ENCODE measurements at places on chromosomes 5 and 9. TPM values are rescaled to one million over a fixed set of nuclear protein-coding genes. Genes with fewer than 3 reads are reported as not detected.

The SPAG8 gene
- total RNA-seq, result not detected

The POLR3G gene
- total RNA-seq, result 42.2 TPM

GRCh38 chr9:121637713-121638220 is 13.7 kb upstream of the DAB2IP start:
- no peak overlapping the region for H3K27ac ChIP-seq
- no peaks in the 10 kb centered on the region for H3K27me3 ChIP-seq
- peak; percentile 43 for DNase-seq
- H3K4me1 ChIP-seq, result peaks cover 11% of the 10 kb centered on the region
- no peaks in the 10 kb centered on the region for H3K36me3 ChIP-seq

- H3K36me3 ChIP-seq, result no peaks in the 10 kb centered on the region
- no peak overlapping the region for H3K4me3 ChIP-seq
- H3K27me3 ChIP-seq, result no peaks in the 10 kb centered on the region
- no peak for DNase-seq
Measured at GRCh38 chr9:127075624-127076372, 46.6 kb downstream of the ANGPTL2 start.

- no peak for DNase-seq
- no peak overlapping the region for H3K4me3 ChIP-seq
- peak overlapping the region; percentile 99 for H3K27ac ChIP-seq
Measured at GRCh38 chr5:95863383-95863757, 40.8 kb upstream of the GLRX start.

DNA sequence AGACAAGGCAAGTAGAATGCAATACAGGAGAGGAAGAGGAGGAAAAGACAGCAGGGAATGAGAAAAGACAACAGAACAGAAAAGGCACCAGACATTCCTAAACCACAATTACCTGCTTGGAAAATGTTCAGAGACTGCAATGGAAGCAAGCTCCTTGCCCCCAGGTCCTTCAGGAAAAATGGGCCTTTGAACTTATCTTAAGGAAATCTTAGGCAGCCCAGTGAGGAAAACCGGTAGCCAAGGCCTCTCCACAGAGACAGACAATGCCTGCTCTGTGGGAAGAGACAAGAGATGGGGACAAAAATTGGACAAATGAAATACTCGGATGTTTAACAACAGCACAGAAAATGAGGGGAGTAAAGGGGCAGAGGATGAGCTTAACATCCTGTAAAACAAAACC is 31.2 kb downstream of the HTR4 start:
- H3K36me3 ChIP-seq, result no peaks in the 10 kb centered on the region
- H3K4me1 ChIP-seq, result peaks cover 34% of the 10 kb centered on the region
- no peak for DNase-seq
- no peak overlapping the region for H3K4me3 ChIP-seq
- H3K27ac ChIP-seq, result no peak overlapping the region
- peaks cover 8% of the 10 kb centered on the region for H3K27me3 ChIP-seq

DNA sequence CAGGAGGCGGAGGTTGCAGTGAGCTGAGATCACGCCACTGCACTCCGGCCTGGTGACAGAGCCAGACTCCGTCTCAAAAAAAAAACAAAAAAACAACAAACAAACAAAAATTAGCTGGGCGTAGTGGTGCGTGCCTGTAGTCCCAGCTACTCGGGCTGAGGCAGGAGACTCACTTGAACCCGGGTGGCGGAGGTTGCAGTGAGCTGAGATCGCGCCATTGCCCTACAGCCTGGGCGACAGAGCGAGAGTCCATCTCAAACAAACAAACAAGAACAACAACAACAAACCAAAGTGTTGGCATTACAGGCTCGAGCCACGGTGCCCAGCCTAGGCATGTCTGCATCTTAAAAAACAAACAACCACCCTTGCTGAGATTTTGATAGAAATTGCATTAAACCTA is 12.2 kb downstream of the RNF44 start:
- no peaks in the 10 kb centered on the region for H3K4me1 ChIP-seq
- H3K27me3 ChIP-seq, result no peaks in the 10 kb centered on the region
- no peak overlapping the region for H3K27ac ChIP-seq
- DNase-seq, result no peak
- no peaks in the 10 kb centered on the region for H3K36me3 ChIP-seq

DNA sequence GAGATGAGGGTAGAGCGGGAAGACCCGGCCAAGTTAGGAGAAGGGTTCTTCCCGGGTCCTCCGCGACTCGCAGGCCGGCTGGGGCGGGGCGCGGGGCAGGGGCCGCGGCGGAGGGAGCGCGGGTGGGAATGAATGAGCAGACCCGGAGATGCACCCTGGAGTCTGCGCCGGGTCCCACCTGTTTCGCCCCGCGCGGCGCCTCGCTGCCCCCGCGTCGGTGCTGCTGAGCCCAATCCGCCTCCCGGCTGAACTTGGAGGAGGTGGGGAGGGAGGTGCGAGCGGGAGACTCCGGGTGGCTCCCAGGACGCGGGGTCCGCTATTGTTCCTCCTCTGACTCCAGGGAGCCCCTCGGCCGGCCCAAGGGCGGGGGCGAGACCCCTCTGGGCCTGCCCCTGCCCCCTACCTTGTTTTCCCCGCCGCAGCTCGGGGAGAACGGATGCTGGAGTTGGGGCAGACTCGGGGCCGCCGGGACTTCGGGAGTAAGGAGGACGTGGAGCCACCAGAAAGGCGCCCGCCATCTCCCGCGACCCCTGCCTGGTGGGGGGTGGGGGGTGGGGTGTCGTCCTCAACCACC is 659 bp downstream of the RAI14 start:
- H3K4me1 ChIP-seq, result peaks cover 37% of the 10 kb centered on the region
- peak overlapping the region; percentile 89 for H3K27ac ChIP-seq

- no peaks in the 10 kb centered on the region for H3K36me3 ChIP-seq
- peaks cover 25% of the 10 kb centered on the region for H3K4me1 ChIP-seq
- peak; percentile 21 for DNase-seq
- H3K27ac ChIP-seq, result no peak overlapping the region
Measured at GRCh38 chr5:54518146-54518817, 723 bp downstream of the SNX18 start.

GRCh38 chr5:146447734-146448380 is 724 bp downstream of the TCERG1 start:
- H3K36me3 ChIP-seq, result no peaks in the 10 kb centered on the region
- H3K27me3 ChIP-seq, result no peaks in the 10 kb centered on the region
- H3K4me1 ChIP-seq, result peaks cover 28% of the 10 kb centered on the region
- peak overlapping the region; percentile 77 for H3K27ac ChIP-seq
- DNase-seq, result peak; percentile 67
- H3K4me3 ChIP-seq, result peak overlapping the region; percentile 77

- no peaks in the 10 kb centered on the region for H3K36me3 ChIP-seq
- no peak overlapping the region for H3K27ac ChIP-seq
- H3K4me3 ChIP-seq, result no peak overlapping the region
- peaks cover 10% of the 10 kb centered on the region for H3K4me1 ChIP-seq
- no peak for DNase-seq
Measured at GRCh38 chr5:78808818-78809217, 160.2 kb upstream of the LHFPL2 start.

All from PC-3 (cell line).